ENCODE measurements at places on chromosomes 2 and 18.
A peak's percentile ranks its signal among the peaks of the same experiment; 100 is the strongest.

GRCh38 chr2:139374296-139374850, 594.2 kb upstream of the NXPH2 start:
- DNase-seq, result peak; percentile 66

DNA sequence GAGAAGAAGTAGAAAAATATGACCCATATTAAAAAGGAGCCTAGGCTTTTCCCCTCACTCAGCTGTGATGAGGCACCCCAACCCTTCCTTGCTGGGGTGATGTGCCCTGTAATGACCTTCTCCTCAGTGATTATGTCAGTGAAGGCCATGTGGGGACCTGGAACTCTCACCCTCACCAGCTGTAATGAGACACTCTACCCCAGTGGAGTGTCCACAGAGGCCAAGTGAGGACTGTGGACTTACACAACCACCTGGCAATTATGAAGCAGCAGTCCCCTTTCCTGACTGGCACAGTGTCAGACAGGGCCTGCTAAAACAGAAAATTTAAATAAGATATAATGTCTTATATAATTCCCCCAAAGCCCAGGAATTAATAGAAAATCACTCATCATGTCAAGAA, 54.2 kb downstream of the SEMA4F start:
- peak; percentile 10 for DNase-seq

- no peak for DNase-seq
These were observed 117.8 kb downstream of the WDSUB1 start for GRCh38 chr2:159168707-159169106.

DNA sequence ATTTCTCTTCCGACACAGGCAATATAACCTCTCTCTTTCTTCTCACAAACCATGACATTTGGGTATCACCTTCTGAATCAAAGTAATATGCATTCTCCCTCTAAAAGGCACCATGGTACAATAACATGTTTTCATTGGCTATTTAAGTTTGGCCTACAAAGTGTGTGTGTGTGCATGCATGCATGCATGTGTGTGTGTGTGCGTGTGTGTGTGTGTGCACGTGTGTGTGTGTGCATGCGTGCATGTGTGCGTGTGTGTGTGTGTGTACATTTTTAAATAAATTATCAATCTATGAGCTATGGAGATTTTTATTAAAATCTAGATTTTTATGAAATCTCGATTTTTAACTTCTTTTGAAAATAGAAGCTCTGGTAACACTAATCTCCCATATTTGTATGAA, 745.3 kb upstream of the ZEB2 start:
- no peak for DNase-seq

DNA sequence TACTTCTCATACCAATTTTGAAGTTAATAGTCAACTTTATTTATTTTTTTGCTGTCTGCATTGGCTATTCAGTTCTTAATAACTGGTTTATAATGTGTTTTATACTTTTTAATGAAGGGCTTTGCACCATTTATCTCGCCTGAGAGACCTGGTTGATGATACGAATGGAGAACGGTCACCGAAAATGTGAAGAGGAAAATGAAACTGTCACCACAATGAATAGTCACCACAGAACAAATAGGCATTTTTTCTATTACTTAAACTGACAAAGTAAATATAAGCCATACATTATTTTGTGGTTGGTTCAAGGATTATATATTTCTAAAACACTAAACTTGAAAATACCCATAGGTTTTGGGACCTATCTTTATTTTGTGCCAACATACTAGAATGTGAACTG, 20.4 kb downstream of the C18orf54 start:
- DNase-seq, result no peak

- no peak for DNase-seq
These were observed 72.9 kb downstream of the TMEM182 start for GRCh38 chr2:102834523-102835273.

GRCh38 chr2:19826874-19827273, 74.9 kb downstream of the TTC32 start:
- no peak for DNase-seq

- DNase-seq, result no peak
These were observed 219.8 kb downstream of the PTGR3 start for GRCh38 chr18:74989134-74989533.

GRCh38 chr2:163626639-163627109, 109.1 kb downstream of the FIGN start:
- DNase-seq, result no peak

- no peak for DNase-seq
These were observed 121.6 kb downstream of the VAPA start for GRCh38 chr18:10035281-10035991.

- no peak for DNase-seq
These were observed 545.7 kb downstream of the ZEB2 start for GRCh38 chr2:143974262-143974661.

DNA sequence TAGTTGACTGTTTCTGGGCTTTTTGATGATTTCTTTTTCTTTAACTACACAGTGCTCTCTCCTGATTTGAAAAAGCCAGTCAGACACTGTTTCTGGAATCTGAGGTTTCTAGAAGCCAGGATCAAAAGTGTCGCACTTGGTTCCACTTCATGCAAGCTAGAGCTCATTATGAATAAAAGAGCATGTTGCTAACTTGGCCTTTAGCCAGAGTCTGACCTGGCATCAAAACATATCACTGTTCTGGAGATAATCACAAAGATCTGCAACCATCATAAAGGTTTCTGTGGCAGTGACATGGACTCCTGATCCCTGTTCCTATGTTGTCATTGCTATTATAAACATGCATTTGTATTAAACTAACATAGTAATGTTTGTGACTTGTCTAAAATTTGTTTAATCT, 76.1 kb upstream of the MAPRE2 start:
- no peak for DNase-seq

GRCh38 chr2:65350651-65351056, 81.7 kb downstream of the SPRED2 start:
- peak; percentile 9 for DNase-seq

DNA sequence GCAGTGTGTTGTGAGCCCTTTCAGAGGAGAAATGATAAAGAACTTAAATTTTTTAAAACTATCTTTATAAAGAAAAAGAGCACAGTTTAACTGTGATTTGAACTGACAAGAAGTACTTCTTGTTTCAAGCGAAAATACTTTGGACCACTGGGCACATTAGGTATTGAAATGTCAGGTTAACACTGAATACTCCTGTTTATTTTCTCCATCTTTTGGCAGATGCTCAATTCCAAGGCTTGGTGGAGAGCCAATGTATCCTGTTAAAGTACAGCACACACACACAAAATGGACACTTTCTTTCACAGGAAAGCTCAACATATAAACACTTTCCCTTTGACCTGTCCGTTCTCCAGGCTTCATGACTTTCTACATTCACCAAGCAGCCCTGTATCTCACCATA, 32.6 kb upstream of the SP3 start:
- no peak for DNase-seq

DNA sequence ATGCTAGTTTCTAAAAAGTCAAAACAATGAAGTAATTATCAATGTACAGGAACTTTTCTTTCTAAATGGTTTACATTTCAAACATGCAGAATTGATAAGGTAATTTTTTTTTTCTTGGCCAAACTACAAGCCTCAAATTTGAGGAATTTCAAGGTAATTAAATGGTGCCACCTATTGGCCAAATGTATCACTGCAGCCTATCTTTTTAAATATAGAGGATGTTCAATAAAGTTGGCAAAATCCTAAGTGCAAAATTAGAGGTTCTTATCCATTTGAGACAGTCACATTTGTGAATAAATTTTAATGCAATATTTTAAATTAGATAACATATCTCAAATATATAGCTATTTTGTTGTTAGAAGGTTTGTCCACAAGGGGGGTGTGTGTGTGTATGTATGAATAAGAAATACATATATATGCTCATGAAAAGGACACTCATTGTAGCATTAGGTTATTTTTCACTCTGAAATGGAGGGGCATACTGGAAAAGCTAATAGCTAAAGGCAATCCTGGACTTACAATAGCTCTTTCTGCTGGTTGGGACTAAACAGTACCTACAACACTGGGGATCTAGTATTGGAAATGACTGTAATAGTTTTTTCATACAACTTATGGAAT, 26.2 kb downstream of the MMADHC start:
- peak; percentile 25 for DNase-seq

GRCh38 chr18:36312806-36313395, 15.4 kb downstream of the FHOD3 start:
- DNase-seq, result no peak

- no peak for DNase-seq
These were observed 54.3 kb upstream of the CERS6 start for GRCh38 chr2:168401771-168402170.

DNA sequence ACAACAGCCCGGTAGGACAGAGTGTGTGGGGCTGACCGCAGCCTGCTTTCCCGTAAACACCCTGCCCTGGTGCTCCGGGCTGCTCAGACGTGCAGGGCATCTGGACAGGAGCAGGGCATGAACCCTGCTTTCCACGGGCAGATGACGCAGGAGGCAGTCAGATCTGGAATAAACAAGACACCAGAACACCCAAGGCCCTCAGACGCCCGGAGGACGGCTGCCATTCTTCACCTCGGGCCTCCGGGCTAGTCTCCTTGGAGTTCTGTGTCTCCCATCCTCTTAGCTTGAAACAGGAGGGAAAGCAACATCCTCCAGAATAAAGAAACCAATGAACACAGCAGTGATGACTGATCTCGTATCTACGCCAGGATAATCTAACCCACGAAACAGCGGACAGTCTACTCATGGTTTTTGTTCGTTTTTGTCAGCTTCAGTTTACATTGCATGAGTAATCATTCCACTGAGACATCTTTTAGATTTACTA, 7.3 kb downstream of the PXDN start:
- no peak for DNase-seq

GRCh38 chr2:241130316-241130715, 19.0 kb downstream of the PASK start:
- DNase-seq, result no peak

DNA sequence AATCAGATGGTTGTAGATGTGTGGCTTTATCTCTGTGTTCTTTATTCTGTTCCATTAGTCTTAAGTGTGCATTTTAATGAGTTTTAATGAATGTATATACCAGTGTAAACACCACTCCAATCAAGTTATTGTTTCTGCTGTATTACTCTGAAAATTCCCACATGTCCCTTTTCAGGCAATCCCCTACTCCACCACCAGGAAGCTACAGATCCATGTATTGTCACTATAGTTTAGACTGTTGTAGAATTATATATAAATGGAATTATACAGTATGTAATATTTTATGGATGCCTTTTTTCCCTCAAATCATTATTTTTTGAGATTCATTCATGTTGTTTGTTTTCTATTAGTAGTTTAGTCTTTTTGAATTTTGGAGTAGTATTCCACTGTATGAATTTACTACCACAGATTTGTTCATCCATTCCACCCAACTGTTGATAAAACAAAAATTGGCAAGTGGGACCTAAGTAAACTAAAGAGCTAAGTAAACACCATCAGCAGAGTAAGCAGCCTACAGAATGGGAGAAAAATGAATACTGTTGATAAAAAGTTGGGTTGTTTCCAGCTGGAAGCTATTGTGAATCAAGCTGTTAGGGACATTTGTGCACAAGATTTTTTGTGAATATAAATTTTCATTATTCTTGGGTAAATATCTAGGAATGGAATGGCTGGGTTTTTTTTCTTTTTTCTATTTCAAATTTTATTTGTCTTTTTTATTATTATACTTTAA, 262.0 kb downstream of the CAMKMT start:
- no peak for DNase-seq

DNA sequence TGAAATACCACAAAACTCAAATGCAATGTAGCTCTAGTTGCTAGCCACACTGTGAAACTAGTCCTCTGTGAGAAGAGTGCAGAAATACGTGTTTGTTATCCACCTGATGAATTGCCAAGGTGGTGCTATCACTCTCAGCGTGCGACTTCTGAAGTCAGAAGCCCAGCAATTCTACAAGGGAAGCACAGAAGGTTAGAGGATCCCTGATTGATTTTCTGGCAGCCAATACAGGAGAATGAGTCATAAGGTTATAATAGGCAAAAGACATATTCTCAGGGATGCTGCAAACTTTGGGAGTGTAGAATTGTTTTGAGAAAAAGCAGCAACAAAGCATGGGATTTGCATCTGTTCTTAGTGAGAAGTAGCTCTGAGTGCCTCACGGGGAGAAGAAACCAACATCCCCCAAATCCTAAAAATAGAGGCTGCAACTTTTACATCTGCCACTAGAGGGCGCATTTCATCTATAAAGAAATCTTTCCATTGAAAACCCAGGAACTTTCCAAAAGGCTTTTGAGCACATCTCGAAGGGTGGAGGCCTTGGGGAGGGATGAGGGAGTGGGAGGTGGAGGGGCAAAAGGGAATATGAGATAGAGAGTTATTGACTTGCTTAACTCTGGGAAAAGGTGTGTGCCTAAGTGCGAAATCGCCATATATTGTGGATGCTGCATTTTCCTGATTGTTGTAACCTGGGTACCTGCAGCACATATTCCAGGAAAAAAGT, 78.0 kb downstream of the TMEM182 start:
- DNase-seq, result peak; percentile 51

- no peak for DNase-seq
These were observed 172.3 kb downstream of the INO80D start for GRCh38 chr2:205913668-205914067.

DNA sequence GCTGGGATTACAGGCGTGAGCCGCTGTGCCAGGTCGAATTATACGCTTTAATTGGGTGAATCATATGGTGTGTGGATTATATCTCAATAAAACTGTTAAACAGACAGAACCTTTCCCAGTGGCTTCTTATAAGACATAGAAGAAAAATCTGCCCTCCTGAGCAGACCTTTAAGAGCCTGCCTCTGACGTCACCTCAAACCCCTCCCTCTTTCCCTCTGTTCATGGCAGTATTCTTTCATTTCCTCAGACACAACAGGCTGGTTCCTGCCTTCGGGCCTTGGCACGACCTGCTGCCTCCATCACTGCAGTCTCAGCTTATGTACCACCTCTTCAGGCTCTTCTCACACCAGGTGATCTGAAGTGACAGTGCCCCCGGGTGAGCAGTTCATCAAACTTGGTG, 14.0 kb upstream of the PDIA6 start:
- DNase-seq, result peak; percentile 24

GRCh38 chr18:12694032-12694431, 8.5 kb downstream of the CEP76 start:
- DNase-seq, result no peak

GRCh38 chr2:59005836-59006615, 764.9 kb upstream of the FANCL start:
- no peak for DNase-seq

All from MV-4-11 (cell line).